ENCODE measurements at places on chromosomes 11 and 22.

DNA sequence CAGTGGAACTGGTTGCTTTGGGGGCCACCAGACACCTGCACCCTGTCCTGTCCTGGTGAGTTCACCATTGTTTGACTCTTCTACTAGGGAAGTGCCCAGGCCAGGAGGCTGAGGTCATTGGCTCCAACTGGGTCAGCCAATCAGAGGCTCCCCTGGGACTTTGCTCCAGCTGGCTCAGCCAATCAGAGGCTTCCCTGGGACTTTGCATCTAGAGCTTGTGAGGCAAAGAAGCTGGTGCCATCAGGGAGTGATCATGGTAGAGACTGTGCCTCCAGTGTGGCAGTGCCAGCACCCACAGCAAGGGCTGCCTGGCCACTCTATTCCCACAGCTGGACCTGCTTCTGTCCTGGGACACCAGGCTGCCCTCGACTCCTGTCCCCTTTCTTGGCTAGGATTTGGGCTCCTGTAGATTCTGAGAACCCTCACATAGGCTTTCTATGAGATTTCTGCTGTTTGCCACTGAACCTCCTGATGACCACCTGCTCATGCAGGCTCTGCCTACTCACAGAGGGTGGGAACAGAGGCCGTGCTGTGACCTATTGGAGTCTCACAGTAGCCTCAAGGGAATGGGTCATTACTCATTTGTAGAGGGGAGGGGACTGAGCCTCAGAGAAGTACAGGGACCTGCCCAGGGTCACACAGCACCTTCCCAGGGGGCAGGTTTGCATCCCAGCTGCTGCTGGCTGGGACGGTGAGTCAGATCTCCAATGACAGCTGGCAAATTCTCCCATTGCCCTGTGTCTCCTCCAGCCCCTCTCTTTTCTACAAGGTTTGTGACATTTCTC is 59.2 kb upstream of the SHISAL1 start:
- no peak for DNase-seq

- no peak for DNase-seq
These were observed 112.1 kb upstream of the SPON1 start for GRCh38 chr11:13850231-13851005.

DNA sequence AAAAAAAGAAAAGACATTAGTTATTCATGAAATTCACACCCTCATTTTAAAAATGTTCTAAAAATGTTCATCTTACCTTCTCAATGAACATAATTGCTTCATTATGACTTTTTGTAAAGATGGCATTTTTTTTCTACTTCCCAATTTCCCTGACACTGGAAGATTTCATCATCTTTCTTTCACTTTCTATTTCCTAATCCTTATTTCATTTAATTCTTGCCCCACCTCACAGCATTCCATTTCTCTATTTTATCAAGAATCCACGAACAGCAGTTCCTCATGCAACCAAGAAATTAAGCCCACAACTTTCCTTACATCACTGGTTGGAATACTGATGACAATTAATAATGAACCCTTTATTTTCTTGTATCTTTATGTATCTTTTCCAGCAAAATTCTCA is 1.9 kb downstream of the PATL1 start:
- no peak for DNase-seq

- DNase-seq: no peak
These were observed 107.0 kb upstream of the SESN3 start for GRCh38 chr11:95337972-95338429.

DNA sequence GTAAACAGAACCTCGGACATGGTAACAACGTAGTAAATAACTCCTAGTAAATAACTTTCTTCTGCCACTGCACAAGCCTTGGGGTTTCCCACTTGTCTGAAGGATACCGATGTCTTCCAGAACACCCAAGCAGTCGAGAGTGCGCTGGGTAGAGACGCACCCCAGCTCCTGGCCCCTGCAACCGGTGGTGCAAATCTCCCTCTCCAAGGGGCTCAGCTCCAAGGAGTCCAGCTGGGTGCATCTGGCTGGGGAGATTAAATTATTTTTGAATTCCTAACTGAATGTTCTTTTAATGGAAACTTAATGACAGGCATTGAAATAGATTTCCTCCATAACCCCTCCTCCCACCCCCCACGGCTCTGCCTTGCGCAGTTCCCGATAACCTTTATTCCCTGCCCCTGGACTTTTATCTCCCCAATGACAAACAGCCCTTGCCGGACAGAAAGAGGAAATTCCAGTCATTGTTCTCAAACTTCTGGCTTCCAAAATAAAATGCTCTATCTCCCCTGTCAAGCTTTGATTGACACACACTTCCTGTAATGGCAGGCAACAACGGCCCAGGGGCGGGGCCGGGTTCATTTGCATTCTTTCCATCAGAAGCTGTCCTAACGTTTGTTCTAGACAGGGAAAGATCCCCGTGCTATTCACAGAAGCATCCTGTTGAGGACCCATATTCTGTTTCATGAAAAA is 31.2 kb downstream of the KCNJ1 start:
- no peak for DNase-seq

GRCh38 chr11:76348348-76348747 is 32.6 kb downstream of the THAP12 start:
- DNase-seq: no peak

DNA sequence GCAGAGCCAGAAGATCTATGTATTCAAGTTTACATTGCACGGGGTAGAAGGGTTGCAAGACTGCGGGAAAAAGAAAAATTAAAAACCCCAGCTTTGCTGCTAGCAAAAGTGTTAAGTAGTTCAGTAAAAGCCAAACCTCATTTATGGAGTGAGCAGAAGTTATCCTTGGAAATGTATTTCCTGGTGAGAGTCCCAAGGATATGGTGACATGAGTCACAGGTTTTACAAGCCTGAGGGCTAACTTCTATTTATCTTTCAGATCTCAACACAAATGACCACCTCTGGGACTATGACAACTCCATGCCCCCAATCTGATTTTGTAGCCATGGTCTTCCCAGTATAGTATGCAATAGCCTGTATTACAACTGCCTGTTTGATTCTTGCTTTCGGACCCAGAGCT is 26.1 kb downstream of the ABTB2 start:
- no peak for DNase-seq

DNA sequence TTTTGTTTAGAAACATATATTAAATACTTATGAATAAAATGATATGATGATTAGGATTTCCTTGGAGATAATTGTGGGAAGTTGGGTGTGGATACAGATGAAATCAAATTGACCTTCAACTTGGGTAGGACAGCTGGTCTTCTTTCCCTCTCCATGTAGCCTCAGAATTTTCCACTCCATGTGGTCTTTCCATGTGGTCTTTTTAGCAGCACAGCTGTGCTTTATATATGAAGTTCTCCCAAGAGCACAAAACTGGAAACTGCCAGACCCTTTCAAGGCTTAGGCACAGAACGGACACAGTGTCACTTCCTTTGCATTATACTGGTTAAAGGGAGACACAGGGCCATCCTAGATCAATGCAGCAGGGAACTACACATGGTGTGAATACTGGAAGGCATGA is 28.6 kb downstream of the FAM76B start:
- DNase-seq: no peak

- no peak for DNase-seq
These were observed 3.4 kb downstream of the KIAA0930 start for GRCh38 chr22:45237065-45237990.

DNA sequence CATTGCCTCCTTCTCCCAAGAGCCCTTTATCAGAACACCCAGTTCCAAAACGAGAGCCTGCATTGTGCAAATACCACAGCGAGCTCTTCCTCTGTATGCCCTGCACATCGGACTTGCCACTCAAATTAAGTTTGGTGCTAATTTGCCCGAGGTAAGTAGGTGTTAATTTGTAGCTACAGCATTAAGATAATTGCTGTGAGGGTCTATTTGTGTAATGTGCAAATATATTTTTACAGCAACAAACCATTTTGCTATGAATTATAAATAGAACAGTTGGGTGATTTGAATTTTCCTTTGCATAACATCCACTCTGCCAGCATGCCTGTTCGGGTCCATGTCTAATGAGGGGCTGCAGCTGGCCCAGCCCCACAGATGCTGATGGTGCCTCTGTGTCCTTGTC is 8.1 kb downstream of the ARHGAP8 start:
- no peak for DNase-seq

GRCh38 chr11:501001-501682 is 5.9 kb downstream of the RNH1 start:
- DNase-seq: no peak

DNA sequence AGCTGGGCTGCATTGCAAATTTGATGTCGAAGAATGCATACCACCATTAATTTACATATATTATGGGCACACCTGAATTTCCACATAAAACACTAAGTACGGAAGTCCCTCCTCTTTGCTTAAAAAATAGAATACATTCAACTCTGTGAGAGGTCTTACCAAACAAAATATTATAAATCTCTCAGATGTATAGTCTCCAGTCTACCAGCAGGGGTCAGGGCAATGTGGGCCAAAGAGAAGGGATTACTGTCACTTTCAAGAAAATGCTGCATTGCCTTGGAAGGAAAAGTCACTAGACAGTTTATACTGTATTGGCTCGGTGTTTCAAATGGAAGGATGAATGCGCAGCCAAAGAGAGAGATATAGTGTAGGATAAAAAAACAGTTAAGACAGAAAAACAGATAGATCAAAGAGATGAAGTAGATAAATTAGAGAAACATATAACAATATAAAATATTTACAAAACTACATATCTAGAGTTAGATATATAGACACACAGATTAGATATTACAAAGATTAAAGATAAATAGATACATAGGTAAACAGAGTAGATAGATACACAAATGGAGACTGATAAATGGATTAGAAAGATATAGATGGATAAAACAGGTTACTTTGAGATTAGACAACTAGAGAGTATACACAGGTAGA is 20.9 kb downstream of the SERGEF start:
- no peak for DNase-seq

GRCh38 chr22:27825174-27825573 is 23.6 kb upstream of the MN1 start:
- DNase-seq: no peak

Measured in stimulated activated CD4-positive, alpha-beta T cell treated with anti-CD3 and anti-CD28 coated beads, Interleukin-1b, Interleukin-23, amount 100 ng/mL, for 1 hour (primary cell).